ENCODE measurements at places on chromosomes 4 and X. TPM values are rescaled to one million over a fixed set of nuclear protein-coding genes. Genes with fewer than 3 reads are reported as not detected.

The CENPVL2 gene
- total RNA-seq: not detected

DNA sequence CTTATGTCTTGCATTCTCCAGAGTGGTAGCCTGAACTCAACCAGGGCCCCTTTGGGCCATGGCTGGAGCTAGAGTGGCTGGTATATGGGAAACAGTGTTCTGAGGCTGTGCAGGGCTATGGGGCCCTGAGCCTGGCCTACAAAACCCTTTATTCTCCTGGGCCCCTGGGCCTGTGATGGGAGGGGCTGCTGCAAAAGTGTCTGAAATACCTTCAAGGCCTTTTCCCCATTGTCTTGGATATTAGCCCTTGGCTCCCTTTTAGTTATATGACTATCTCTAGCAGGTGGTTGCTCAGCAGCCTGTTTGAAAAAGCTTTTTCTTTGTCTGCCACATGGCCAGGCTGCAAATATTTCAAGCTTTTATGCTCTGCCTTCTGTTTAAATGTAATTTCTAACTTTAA, 22.5 kb downstream of the APOOL start:
- no peak for DNase-seq

GRCh38 chr4:48366611-48367010, 25.3 kb downstream of the SLAIN2 start:
- DNase-seq: no peak

GRCh38 chrX:134526399-134526798, 66.4 kb downstream of the HPRT1 start:
- no peak for DNase-seq

The ZNF732 gene
- not detected for total RNA-seq

DNA sequence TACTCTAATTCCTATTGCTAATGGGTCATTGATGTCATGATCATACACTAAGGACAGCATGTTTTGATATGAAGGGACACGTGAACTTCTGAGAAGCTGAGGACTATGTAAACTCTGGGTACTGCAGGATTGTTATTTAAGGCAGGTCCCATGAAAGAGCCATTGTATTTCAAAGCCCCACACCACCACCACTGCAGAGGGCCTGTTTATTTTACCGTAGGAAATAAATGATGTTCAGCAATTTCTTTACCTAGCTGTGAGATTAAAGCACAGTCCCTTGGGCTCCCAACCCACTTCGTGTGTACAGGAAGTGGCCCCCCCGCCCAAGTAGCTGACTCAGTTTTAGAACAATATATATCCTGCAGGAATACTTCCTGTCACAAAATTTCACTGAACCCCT, 89.8 kb upstream of the ACSL4 start:
- DNase-seq: no peak

The EBP gene
- total RNA-seq: 74.0 TPM

The MAP7D2 gene
- total RNA-seq: 0.35 TPM

DNA sequence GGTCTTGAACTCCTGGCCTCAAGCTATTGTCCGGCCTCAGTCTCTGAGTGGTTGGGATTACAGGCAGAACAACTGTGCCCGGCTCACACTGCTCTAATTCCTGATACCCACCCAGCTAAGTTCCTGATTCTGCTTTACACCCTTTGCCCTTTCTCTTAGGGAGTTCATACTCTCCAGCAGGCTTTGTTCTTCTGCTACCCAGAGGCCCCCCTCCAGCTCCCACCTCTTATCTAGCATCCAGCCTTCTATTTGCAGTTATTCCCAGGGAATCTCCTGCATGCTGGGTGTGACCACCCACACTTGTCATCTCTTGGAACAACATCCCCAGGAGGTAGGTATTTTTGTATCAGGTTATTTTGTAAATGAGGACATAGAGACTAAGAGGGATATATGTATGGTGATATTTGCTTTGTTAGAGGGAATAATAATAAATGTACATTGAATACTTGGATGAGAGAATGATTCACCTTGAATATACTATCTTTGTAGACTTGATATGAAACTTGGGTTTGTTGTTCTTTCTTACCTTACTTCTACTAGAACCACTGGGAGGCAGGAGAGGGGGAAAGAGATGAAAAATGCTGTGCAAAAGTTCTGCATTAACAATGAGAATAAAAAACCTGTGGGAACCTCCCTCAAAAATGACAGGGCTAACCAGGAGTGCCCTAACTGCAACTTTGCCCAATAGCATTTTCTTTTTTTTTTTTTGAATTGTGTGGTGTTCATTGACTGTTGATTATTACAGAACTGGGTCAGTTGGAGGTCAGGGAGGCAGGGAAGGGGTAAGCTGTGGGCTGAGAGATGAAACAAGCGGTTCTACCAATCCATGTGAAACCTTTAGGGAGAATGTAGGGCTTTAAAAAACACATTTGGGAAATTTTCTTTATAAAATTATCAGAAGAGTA, 157.4 kb downstream of the SPRY1 start:
- DNase-seq: no peak

DNA sequence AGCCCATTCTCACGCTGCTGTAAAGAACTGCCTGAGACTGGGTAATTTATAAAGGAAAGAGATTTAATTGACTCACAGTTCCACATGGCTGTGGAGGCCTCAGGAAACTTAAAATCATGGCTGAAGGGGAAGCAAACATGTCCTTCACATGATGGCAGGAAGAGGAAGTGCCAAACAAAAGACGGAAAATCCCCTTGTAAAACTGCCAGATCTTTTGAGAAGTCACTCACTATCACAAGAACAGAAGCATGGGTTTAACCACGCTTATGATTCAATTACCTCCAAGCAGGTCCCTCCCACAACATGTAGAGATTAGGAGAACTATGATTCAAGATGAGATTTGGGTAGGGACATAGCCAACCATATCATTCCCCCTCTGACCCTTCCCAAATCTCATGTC, 335.5 kb downstream of the IL15 start:
- no peak for DNase-seq

DNA sequence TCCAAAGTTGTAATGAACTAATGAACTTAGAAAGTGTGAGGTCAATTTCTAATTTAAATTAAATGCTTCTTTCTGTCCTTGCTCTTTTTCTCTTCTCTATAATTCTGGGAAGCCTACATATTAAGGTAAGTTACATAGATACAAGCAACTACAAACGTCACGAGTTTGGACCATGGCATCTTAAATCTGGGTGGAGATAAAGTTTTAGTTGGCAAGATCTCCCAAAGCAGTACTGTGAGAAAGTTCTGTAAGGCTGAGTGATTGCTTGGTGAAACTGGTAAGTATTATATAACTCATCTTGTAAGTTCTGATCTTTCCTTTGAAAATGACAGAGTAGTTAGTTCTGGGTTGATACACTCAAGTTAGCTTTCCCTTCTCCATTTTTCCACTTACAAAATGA, 125.7 kb upstream of the CBR4 start:
- DNase-seq: no peak

DNA sequence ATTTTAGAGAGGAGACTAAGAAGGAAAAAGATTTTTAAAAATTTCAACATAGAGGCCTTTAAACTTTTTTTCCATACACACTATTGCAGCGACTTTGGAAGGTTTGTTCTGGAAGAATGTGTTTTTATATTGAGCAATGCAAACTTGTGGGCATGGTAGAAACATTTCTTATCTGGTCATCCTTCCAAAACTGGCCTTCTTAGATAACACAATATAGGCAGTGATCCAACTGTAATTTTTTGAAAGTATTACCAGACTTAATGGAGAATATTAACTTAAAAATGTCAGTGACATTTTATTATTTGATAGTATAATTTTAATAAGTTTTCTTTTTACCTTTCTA, 25.6 kb downstream of the FHDC1 start:
- no peak for DNase-seq

DNA sequence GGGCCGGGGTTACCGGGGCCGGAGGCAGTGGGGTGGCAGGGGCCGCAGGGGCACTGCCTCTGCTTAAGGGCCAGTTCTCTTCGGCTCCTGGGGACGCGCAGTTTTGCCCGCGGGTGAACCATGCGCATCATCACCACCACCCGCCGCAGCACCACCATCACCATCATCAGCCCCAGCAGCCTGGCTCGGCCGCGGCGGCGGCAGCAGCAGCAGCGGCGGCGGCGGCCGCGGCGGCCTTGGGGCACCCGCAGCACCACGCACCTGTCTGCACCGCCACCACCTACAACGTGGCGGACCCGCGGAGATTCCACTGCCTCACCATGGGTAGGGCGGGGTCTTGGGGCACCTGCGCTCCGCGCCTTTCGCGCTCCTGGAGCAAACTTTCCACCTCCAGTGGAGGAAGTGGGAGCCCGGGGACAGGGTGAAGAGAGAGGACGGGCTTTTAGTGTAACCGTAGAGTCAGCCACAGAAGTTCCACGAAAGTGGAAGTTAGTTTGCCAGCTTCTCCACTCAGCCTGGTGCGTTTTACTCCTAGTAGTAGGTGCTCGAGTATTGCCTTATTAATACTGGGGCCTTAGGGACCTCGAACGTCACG, 729 bp downstream of the GSX2 start:
- no peak for DNase-seq

The ADH1C gene
- total RNA-seq: 8.2 TPM

GRCh38 chrX:67290489-67291220, 253.2 kb upstream of the AR start:
- no peak for DNase-seq

DNA sequence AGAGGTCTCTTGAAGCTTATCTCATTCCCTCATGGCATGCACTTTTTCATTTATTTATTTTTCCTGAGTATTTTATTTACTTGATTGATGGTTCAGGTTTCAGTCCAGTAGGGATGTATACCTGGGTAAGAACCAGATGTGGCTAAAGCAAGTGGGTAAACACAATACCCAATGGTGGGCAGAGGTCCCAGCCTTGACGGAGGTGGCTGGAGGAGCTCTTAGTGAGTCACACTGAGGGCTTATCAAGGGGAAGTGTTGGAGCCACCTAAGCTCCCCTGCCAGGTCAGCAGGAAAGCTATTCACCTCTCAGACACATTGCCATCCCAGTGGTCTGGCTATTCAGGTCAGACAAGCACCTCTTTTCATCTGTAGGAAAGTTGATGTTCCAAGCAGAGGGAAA, 236.2 kb upstream of the MAGEB16 start:
- DNase-seq: no peak

DNA sequence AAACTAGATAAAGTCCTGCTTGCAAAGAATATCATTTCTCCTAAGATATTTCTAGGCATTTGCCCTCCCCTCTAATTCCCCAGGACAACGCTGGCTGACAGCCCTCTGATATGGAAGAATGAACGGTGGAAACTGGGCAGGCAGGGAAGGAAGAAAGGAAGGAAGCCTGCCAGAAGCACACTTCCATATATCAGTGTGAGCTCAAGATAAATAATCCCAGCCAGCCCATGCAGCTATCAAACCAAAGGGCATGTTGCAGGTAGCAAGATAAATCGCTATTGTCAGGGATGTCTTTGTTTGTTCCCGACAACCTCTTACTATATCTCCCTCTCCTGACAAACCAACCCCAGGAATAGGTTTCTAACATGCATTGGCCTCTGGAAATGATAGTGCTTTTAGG, 412.8 kb downstream of the HNRNPD start:
- DNase-seq: no peak

- DNase-seq: no peak
Measured at GRCh38 chrX:7330971-7331746, 183.2 kb upstream of the PUDP start.

The KCTD8 gene
- total RNA-seq: not detected

GRCh38 chrX:105451401-105451800, 230.9 kb upstream of the TEX13A start:
- no peak for DNase-seq

DNA sequence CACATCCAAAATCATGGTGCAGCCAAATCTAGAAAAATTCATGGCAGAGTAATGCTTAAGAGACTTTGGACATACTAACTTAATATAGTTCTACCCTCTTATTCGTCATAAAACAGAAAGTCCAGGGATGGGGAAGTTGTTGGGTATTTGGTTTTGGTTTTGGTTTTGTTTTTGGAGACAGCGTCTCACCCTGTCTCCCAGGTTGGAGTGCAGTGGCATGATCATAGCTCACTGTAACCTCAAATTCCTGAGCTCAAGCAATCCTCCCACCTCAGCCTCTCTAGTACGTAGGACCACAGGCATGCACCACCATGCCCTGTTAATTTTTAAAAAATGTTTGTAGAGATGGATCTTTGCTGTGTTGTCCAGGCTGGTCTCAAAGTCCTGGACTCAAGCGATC, 271.8 kb upstream of the TENM3 start:
- DNase-seq: no peak

DNA sequence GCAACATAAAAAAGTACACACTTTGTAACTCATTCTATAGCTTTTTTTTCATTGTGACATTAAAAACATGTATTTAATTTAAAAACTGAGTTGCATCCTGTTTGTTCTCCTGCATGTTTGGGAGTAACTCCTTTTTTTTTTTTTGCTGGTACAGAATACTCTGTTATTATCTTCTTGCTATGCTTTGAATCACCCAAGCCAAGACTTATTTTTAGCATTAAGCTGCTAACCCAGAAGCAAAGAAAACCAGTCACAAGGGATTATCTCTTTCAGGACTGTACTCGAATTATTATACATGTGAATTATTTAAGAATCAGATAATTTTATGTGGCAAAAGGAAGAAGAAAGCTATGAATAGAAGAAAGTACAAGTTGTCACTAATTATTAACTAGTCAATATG, 194.9 kb downstream of the ADAMTS3 start:
- no peak for DNase-seq

The EPHA5 gene
- 0.09 TPM for total RNA-seq

- DNase-seq: no peak
Measured at GRCh38 chr4:27022963-27023362, 162.3 kb downstream of the STIM2 start.

The FAM184B gene
- 0.24 TPM for total RNA-seq

The DNASE1L1 gene
- 36.1 TPM for total RNA-seq

DNA sequence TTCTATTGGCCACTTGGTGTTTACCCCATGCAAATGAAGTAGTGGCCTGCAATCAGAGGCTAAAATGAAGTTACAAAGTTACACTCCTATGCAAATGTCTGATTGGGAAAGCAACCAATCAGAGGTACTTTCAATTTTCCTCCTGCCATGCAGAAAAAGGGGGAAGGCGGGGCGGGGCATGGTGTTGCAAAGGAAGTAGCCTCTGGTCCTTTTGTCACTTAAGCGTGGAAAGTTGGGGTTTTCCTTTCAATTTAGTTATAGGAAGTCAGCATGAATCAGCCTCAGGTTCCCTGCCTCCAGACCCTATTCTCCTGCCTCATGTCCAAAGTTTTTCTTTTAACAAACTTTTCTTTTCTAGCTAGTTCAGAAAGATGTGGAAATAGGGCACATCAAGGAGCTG, 69.3 kb downstream of the GPC4 start:
- no peak for DNase-seq
